ENCODE measurements at places on chromosomes 5 and 9.

- DNase-seq: peak; percentile 88
Observed at GRCh38 chr9:120735415-120736126, 21.3 kb upstream of the MEGF9 start.

DNA sequence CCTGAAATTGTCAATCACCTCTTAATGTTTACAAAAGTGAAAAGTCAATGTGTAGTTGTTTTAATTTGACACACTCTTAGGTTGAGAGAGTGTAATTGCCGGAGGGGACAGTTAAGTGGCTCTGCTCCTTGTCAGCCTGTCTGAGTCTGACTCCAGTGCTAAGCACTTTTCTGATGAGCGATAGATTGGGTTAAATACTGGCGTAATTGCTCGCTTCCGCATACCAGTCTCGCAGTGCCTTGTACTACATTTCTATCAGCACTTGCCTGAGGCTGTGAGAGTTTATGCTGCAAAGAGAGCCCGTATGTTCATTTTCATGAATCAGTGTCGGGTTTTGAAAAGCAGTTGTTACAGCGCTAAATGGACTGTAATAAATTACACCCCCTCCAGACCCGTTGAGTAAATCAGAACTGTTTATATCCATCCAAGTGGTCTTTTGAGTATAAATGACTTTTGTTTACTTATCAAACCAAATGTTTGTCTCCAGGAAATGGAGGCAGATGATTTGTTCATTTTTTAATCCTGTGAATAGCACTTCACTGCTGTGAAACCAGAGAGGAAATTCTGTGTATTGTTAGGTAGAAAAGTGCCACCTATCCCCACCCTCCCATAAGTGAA, 41.0 kb upstream of the DMRT3 start:
- DNase-seq: no peak

- no peak for DNase-seq
Observed at GRCh38 chr5:141623186-141623585, 4.4 kb upstream of the DIAPH1 start.

- DNase-seq: no peak
Observed at GRCh38 chr9:129968690-129969485, 74.1 kb downstream of the FNBP1 start.

GRCh38 chr9:71286146-71286545, 164.7 kb upstream of the TRPM3 start:
- no peak for DNase-seq

GRCh38 chr5:145908206-145908960, 28.0 kb upstream of the SH3RF2 start:
- no peak for DNase-seq

- DNase-seq: no peak
Observed at GRCh38 chr5:160270704-160271103, 41.4 kb downstream of the FABP6 start.

- no peak for DNase-seq
Observed at GRCh38 chr5:148457183-148457620, 73.4 kb downstream of the FBXO38 start.

DNA sequence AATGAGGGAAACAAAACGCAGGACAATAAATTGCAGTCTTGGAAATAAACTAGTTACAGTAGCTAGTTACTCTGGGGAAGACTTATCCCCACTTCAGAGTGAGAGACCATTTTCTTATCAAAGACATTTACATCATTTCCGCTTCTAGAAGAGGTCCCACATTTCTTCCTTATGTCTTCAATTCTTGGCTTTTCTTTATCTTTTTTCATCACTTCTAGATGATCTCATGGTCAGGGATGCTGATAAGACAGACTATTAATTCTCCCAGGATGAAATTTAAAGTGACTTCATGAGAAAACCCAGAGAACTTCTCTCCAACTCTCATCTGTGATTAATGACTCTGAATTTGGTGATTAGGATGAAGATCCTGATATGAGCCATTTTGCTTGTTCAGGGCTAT, 229.1 kb downstream of the MTRR start:
- DNase-seq: no peak

- DNase-seq: peak; percentile 98
Observed at GRCh38 chr5:134506054-134507039, 19.1 kb upstream of the JADE2 start.

DNA sequence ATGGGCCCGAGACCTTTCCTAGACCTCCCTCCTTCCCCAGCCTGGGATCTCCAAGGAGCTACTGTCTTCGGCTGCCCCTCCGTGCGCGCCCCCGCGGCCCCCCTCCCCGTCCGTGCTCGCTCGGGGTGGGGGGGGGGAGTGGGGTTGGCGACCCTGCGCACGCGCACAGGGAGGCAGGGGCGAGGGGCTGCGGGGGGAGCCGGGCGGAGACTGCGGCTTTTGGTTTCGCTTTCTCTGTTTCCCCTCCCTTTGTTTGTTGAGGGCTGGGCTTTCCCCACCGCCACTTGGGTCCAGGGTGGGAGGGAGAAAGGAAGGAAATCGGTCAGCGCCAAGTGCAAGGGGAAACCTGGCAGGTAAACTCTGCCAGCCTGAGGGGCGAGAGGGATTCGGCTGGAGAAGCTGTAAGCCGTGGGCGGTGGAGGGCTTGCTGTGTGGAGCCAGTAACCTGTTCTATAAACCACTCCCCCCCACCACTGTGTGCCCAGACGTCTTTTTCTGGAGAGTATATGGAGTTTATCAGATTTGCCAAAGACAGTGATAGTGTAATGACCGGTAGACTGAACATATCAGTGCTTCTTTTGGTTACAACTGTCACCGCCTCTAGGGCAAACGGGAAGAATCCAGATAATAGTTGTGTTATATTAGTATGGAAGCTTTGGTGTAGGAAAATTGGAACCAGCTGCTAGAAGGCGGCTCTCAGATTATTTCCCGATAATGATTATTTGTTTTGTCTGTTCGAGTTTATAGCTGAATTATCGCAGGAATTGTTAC, 684 bp downstream of the DNAJA1 start:
- DNase-seq: peak; percentile 73

DNA sequence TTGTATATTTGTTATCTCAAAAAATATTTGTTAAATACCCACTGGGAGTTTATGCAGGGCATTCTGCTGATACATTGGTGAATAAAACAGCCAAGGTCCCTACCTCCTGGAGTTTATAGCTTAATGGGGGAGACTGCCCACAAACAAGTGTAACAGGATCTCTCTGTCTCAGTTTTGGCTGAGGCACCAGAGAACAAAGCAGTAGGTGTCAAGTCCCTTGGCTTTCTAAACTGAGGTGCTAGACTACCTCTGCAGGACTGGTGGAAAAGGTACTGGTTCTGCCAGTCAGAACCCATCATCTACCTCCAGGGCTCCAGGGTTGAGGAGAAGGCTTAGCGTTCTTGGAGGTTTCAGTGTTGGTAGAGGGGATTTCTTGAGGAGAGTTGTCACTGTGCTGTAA, 188.4 kb upstream of the ELL2 start:
- no peak for DNase-seq

GRCh38 chr9:81384911-81385310, 304.4 kb downstream of the TLE1 start:
- DNase-seq: no peak

- DNase-seq: no peak
Observed at GRCh38 chr5:7753181-7753580, 97.8 kb downstream of the CFAP90 start.

DNA sequence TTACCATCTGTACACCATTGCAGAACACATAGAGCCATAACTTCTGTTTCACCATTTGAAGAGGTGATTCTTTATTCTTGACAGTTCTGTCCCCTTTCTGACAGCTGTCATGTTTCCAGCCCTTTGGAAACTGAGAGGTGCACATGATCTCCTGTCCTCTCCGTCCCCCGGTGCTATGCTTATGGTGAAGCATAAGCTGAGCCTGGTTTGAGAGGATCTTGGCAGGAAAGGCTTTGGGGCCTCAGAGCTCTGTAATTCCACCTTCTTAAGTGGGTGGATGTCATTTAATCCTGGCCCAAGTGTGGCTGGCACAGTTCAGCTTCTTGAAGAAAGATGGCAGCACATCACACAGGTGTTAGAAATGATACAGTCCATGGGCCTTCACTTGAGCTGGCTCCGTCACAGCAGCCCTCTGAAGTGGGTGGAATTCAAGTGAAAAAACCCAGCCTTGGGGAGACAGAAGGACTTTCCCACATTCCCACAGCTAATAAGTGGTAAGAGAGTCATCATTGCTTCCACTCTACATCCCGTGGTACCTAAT, 30.7 kb upstream of the GRPEL2 start:
- no peak for DNase-seq

GRCh38 chr9:106945727-106946660, 83.0 kb downstream of the ZNF462 start:
- no peak for DNase-seq
